ENCODE measurements at places on chromosomes 6 and 20.
A peak's percentile ranks its signal among the peaks of the same experiment; 100 is the strongest.

DNA sequence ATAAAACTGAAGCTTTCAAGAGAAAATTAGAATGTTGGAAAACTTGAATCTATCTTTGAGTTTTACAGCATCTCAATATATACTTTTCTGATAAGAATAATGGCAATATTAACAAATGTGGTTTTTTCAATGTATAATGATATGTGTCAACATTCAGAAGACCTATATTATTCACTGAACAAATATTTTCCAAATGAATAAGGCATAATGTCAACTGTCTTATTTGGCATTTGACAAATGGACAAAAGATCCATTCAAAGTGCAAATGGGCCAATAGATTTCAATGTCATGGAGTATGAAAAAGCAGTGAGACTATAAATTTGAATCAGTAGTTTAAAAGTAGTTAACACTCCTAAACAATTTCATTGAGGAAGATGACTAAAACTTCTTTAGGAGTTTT is 20.9 kb downstream of the LMBRD1 start:
- DNase-seq: no peak

DNA sequence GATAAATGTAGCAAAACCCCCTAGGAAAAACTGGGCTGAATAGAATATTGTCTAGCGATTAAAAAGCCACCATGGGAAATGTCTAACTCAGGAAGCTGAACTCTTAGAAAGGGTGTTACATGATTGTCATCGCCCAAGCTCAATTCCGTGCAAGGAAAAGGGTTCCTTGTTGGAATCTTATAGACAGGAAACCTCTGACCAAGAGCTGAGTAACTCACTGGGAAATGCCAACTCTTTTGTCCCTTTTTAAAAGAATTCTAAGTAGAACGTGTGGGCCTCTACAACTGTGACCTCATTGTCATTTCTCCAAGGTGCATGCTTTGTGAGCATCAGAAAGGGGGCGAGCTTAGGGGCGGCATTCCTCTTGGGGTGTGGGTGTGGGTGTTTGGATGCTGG is 88.1 kb downstream of the SYNJ2 start:
- no peak for DNase-seq

DNA sequence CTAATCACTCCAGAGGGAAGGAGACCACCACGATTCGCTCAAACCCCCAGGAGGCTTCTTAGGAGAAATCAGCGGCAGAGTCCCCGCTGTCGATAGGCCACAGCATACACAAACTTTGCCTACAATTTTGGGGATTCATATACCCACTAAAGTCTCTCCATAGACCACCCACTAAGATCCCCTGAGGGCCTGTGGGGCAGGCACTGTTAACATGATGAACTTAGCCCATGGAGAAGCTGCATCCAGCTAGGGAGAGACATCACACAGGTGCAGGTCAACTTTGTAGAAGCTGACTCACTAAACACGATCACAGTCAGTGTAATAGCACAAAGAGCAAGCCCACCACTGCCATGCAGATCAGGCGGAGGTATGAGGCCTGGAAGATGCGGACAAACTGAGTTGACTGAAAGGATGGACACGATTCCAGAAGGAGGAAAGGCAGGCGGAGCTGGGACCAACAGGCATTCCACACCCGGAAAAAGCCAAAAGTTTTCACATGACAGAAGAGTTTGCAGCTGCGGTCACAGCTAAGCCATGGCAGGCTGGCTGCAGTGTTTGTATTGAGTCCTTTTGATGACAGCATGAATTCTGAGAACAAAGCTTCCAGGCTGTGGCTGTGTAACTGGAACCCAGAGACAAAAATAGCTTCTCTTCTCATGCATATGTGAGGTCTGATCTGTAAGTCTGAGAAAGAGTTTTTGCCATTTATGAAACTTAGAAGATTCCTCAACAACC is 75.7 kb upstream of the QKI start:
- DNase-seq: no peak

- no peak for DNase-seq
These were observed 277.0 kb upstream of the TBX18 start for GRCh38 chr6:85041376-85041775.

DNA sequence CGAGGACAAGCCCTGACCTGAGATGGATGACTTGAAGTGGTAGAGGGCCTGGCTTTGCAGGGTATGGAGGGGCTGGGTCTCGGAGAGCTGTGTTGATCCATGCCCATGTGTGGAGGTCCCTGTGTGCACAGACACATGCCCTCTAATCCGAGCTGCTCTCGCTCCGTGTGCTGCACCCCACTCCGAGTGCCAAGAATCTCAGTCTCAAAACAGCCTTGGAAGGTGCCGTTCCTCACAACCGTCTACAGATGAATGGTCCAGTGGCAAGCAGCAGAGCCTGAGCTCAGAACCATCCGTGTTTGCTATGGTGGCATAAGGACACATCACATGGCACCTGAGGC is 92.4 kb downstream of the RAMACL start:
- no peak for DNase-seq

DNA sequence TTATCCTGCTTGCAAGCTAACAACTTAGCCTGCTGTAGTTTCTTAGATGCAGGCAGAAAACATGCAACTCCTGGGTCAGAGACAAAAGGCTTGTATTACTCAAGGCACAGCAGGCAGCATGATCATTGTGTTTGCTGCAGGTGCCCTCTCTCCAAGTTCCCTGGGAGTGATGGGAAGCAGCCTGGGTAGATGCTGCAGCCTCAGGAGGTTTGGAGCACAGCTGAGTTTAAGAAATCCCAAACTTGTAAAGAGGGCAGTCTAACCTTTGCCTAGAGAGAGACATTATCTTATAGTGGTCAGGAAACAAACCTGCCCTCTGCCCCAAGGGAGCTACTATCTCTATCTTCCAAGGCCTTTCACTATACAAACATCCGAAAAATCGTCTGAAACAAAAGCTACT is 61.1 kb downstream of the PFDN4 start:
- DNase-seq: no peak

GRCh38 chr6:35213824-35214756 is at the start of gene SCUBE3:
TSS of gene SCUBE3 (plus strand) at chr6:35213956. CDS start at chr6:35214419, 463 bp downstream.
- peak; percentile 71 for DNase-seq

DNA sequence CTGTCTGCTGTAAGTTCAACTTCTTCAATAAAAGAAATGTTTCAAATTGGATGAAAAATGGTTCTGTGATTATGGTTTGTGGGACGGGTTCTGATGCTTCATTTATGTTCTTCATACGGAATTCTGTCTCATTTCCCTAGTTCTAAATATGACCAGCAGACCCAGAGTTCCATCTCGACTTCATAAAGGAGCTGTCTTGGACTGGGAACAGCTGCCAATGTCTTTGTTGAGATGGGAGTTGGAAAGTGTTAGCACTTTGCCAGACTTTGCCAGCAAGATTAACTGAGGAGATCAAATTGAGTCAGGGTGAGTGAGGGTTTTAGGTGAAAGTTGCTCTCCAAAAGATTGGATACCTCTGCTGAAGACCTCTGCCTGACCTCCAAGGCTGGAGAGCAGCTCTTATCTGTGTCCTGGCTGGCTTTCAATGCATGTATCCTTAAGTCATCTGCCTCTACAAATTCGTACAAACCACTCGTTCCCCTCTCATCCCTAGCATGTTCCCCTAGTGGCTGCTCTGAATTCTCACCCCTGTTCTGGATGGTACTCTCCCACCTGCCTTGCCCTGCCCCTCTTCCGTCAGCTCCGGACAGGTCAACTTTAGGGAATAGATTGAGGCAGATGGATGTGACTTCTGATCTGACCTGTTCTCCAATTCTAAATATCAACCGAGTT is at the start of gene EFCAB8:
EFCAB8 (plus strand) TSS at position 223 of the 672 bp plus-strand sequence. CDS start 4,870 bp downstream, outside the sequence.
- no peak for DNase-seq

GRCh38 chr6:165059032-165059431 is 250.4 kb downstream of the C6orf118 start:
- no peak for DNase-seq

DNA sequence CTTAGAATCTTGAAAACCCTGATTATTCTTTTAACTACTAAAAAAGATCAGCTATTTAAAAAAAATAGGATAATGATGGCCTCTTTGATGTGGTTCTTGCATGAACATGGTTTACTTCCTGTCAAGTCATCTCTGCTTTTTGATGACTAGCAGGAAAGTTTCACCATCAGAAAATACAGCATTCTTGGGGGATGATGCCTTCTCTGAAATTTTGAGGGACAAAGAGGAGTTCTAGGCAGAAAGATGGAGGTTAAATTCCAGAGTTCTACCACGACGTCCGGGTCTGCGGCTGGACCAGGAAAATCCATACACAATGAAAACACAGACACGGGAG is 130.4 kb downstream of the OLIG3 start:
- no peak for DNase-seq

DNA sequence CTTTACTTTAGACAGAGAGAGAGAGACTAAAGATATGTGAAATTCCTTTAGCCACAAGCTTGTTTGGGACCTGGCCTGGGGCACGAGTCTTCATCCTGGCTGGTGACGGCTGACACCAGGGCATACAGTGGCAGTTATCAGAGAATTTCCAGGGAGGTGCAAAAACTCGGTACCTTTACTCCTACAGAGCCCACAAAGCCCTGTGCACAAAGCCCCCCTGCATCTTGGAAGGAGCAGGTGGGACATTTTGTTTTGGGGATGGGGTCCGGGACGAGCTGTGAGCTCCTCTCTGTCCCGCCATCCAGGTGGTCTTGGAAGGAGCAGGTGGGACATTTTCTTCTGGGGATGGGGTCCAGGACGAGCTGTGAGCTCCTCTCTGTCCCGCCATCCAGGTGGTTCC is 28.9 kb downstream of the RPP40 start:
- no peak for DNase-seq

- no peak for DNase-seq
These were observed 15.8 kb downstream of the SNX9 start for GRCh38 chr6:157838718-157839430.

- DNase-seq: no peak
These were observed 4.0 kb upstream of the DDX27 start for GRCh38 chr20:49215232-49215631.

GRCh38 chr6:87791029-87791428 is 89.0 kb upstream of the AKIRIN2 start:
- no peak for DNase-seq

DNA sequence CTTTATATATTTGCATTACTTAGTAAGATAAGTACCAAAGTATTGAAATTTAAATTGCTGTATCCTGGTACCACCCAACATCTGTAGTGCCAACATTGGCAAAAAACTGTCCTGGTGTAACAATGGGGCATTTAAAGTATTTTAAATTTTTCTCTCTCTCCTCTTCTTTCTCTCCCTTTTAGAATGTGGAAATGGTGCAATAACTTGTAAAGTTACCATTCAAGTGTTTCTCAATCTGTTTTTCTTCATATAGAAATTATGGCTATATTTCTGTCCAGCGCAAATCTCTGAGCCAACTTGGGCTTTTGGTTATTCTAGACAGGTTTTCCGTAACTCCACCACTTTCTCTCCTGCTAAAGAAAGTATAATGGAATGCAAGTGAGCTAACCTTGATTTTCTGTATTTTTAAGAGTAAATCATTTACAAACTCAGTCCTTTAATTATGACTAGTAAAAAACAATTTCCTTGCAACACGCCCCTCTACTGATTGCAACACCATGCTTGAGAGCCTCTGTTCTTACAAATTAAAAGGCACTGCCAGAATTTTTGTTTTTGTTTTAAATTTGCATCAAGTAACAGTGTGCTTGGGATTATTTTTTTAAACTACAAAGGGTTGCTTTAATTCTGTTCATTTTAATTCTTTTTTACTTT is 324.2 kb upstream of the CITED2 start:
- DNase-seq: peak; percentile 46

All from HuH-7.5 (cell line).